ENCODE measurements at places on chromosomes 12 and 14. TPM values are rescaled to one million over a fixed set of nuclear protein-coding genes. Genes with fewer than 3 reads are reported as not detected.

DNA sequence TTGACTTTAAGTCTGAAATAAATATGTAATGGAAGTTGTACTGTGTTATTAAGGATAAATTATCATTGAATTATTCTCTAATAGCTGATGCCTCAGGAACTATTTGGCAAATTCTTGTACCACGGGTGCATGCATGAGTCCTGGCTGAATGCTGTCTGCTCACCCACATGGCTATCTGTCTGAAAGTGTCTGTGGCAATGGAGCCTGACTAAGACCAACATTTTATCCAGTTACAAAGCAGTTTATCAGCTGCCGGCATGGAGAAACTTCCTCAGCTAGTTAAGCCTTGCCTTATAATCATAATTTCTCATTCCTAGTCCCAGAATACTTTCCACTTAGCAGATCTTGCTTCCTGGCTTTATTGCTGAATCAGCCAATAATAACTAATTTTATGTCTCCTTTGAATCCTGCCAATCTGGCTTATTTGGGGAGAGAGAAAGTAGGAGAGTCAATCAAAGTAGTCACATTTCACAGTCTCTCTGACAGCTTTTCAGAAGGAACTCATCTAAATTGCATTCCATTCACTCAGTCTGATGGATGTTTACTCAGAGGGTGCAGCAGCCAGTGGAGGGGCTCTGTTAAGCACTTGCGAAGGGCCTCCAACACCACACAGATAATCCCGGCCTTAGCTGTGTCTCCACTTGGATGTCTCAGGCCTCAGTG is 280.6 kb upstream of the CLEC14A start:
- no peaks in the 10 kb centered on the region for H3K27me3 ChIP-seq
- H3K27ac ChIP-seq: no peak overlapping the region
- H3K4me3 ChIP-seq: no peak overlapping the region
- H3K4me1 ChIP-seq: no peaks in the 10 kb centered on the region
- H3K36me3 ChIP-seq: no peaks in the 10 kb centered on the region

GRCh38 chr14:24197056-24197450 is 1.8 kb upstream of the TM9SF1 start:
- no peak overlapping the region for H3K4me3 ChIP-seq
- H3K4me1 ChIP-seq: peaks cover 13% of the 10 kb centered on the region
- DNase-seq: no peak
- H3K36me3 ChIP-seq: no peaks in the 10 kb centered on the region
- peak overlapping the region; percentile 99 for H3K27ac ChIP-seq

DNA sequence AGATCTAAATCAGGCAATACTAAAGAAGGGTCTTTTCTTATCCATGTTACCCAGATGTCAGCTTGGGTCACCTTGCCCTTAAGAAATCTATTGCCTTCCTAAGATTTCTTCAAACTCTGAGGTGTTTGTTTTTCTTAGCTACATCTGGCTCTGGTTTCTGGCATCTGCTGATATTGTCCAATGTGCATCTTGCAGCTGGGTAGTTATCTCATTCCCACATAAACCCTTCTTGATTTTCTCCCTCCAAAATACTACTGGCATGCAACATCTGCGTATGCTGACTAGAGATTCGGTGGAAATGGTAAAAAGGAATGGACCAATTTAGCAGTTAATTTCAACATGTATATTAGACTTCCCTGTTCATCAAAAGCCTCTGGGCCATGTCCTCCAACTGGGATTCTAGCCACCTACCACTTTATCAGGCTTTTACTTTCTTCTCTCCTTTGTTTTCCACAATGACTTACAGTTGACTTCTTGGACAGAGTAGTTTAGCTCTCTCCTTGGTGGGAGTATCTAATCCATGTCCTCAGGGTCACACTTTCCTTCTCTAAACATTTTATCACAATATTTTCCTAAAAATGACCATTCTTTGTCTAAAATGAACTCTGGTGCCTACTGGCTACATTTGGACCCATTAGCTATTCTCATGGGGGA is 324.8 kb upstream of the FAR2 start:
- H3K27me3 ChIP-seq: no peaks in the 10 kb centered on the region
- H3K36me3 ChIP-seq: no peaks in the 10 kb centered on the region
- no peak overlapping the region for H3K4me3 ChIP-seq
- no peak overlapping the region for H3K27ac ChIP-seq
- no peaks in the 10 kb centered on the region for H3K4me1 ChIP-seq

The LBHD2 gene
- total RNA-seq: not detected

DNA sequence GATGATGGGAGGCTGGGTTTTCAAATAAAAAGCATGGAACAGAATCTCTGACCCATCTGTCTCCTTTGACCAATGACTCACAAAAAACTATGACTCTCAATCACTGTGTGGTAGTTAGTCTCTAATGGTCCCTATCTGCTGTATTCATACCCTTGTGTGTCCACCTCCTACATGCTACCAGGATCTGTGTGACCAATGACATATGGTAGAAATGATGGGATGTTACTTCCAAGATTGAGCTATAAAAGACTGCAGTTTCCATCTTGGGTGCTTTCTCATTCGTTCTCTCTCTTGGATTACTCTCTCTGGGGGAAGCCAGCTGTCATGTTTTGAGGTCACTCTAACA is 144.7 kb upstream of the BTG1 start:
- no peak overlapping the region for H3K4me3 ChIP-seq
- peaks cover 1% of the 10 kb centered on the region for H3K4me1 ChIP-seq
- no peaks in the 10 kb centered on the region for H3K27me3 ChIP-seq
- no peak overlapping the region for H3K27ac ChIP-seq

DNA sequence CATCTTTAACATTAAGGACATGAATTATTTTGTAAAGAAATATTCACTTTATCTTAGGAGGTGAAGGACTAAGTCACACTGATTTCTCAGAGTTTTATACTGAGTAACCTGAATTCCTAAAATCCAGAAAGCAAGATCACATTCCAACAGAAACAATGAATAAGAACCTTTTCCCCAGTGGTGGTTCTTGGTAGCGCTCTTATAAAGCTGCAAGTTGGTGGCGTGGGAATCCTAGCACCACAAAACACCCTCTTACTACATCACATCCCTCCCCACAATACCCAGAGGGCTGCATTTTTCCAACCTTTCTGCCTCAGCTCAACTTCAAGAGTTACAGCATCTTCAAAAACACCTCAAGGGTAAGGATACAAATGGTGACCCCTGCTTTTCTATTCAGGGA is 44.0 kb upstream of the SMUG1 start:
- H3K27ac ChIP-seq: no peak overlapping the region
- H3K36me3 ChIP-seq: no peaks in the 10 kb centered on the region
- H3K4me3 ChIP-seq: no peak overlapping the region
- no peaks in the 10 kb centered on the region for H3K4me1 ChIP-seq

DNA sequence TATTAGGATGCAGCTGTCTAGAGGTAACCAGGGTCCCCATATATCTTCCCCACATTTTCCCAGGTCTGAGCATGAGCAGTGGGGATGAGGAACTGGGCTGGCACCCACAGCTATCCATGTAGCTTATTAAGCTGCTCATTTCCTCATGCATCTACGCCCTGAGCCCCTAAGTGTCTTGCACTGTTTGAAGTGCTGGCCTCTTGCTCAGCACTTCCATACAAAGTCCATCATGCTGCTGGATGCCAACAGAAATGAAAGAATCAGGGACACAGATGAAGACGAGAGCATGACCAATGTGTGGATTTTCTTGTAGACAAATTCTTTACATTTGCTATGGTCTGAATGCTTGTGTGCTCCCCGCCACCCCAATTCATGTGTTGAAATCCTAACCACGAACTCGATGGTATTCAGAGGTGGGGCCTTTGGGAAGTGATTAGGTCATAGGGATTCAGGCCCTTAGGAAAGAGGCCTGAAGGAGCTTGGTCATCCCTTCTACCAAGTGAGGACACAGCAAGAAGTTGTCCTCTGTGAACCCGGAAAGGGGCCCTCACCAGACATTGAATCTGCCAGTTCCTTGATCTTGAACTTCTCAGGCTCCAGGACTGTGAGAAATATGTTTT is 54.5 kb downstream of the C12orf75 start:
- H3K27me3 ChIP-seq: no peaks in the 10 kb centered on the region
- H3K4me3 ChIP-seq: no peak overlapping the region

DNA sequence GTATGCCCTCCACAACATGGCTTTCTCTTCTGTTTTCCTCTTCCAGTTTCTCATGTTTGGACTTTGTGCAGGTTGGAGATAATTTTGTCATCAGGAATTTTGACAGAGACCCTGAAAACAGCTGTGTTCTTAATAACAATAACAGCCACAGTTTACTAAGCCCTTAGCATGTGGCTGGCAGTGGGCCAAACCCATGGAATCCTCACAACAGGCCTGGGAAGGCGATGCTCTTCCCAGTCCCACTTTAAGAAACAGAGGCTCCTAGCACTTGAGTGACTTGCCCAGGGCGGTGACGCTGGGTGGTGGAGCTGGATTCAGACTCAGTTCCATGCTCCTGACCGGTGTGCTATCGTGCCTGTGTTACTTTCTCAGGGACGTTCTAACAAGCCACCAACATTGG is 20.1 kb upstream of the PLEKHG3 start:
- H3K4me3 ChIP-seq: no peak overlapping the region
- H3K4me1 ChIP-seq: peaks cover 47% of the 10 kb centered on the region
- no peaks in the 10 kb centered on the region for H3K27me3 ChIP-seq

DNA sequence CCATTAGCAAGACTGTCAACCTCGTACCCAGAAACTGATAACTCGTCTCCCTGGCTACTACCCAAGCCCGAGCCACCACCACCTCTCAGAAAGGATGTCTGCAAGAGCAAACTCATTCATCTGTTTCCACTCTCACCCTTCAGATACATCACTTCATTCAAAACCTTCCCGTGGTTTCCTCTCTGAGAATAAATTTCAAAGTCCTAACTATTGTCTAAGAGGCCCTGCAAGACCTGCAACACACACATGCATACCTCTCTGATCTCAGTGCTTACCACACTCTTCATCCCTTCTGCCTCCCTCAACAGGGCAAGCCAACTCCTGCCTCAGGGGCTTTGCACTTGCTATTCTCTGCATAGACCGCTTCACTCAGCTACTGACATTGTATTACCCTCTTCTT is 40.6 kb downstream of the PPP1R13B start:
- H3K4me3 ChIP-seq: no peak overlapping the region
- DNase-seq: no peak
- no peaks in the 10 kb centered on the region for H3K27me3 ChIP-seq
- no peaks in the 10 kb centered on the region for H3K36me3 ChIP-seq
- H3K27ac ChIP-seq: no peak overlapping the region

GRCh38 chr14:104885031-104885972 is 20.2 kb downstream of the CEP170B start:
- H3K27me3 ChIP-seq: no peaks in the 10 kb centered on the region
- no peak overlapping the region for H3K27ac ChIP-seq
- no peak overlapping the region for H3K4me3 ChIP-seq

- no peaks in the 10 kb centered on the region for H3K27me3 ChIP-seq
- H3K4me3 ChIP-seq: no peak overlapping the region
- H3K27ac ChIP-seq: no peak overlapping the region
- no peak for DNase-seq
- H3K4me1 ChIP-seq: no peaks in the 10 kb centered on the region
- H3K36me3 ChIP-seq: no peaks in the 10 kb centered on the region
Observed at GRCh38 chr12:6016756-6017155, 71.7 kb upstream of the ANO2 start.

The CTDSP2 gene
- total RNA-seq: 96.8 TPM

DNA sequence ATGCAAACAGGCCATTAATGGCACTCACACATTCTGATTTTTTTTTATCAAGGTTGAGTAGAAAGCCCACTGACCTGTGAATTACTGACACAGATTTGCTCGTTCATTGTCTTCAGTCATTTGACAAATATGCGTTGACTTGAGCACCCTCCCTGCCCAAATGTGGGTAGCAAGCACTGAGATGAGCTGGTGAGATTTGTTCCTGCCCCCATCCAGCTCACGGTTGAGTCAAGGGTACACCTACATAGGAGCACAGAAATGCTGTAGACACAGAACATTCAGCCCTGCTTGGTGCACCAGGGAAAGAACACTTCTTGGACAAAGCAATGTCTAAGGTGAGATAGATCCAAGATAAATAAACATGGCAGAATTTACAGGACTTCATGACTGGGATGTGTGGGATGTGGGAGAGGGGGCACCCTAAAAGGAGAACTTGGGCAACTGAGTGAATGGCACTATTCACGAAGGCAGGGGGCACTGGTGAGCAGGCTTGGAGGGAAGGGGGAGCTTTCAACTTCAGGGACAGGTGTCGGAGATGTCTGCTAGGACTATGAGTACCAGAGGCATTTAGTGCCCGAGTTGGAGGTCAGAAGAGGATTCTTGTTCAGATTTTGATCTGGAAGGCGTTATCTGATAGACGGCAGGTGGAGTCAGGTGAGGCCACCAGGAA is 213.4 kb downstream of the VRK1 start:
- no peak overlapping the region for H3K27ac ChIP-seq
- H3K4me1 ChIP-seq: no peaks in the 10 kb centered on the region
- DNase-seq: no peak
- H3K27me3 ChIP-seq: no peaks in the 10 kb centered on the region

GRCh38 chr12:113479590-113480335 is 8.1 kb upstream of the LHX5 start:
- H3K27me3 ChIP-seq: peaks cover 89% of the 10 kb centered on the region
- H3K36me3 ChIP-seq: no peaks in the 10 kb centered on the region
- no peaks in the 10 kb centered on the region for H3K4me1 ChIP-seq
- H3K27ac ChIP-seq: no peak overlapping the region

The FITM1 gene
- total RNA-seq: 1.0 TPM

GRCh38 chr14:80978403-80978802 is 23.0 kb downstream of the TSHR start:
- H3K27ac ChIP-seq: no peak overlapping the region
- no peak for DNase-seq
- H3K36me3 ChIP-seq: no peaks in the 10 kb centered on the region
- no peak overlapping the region for H3K4me3 ChIP-seq
- no peaks in the 10 kb centered on the region for H3K27me3 ChIP-seq

- H3K27me3 ChIP-seq: no peaks in the 10 kb centered on the region
- no peak overlapping the region for H3K4me3 ChIP-seq
- no peak overlapping the region for H3K27ac ChIP-seq
- H3K36me3 ChIP-seq: no peaks in the 10 kb centered on the region
Observed at GRCh38 chr14:77924141-77924948, 124.4 kb downstream of the ADCK1 start.

GRCh38 chr12:20220339-20220738 is 148.0 kb upstream of the PDE3A start:
- H3K27ac ChIP-seq: no peak overlapping the region
- no peak overlapping the region for H3K4me3 ChIP-seq
- no peaks in the 10 kb centered on the region for H3K36me3 ChIP-seq
- no peaks in the 10 kb centered on the region for H3K27me3 ChIP-seq
- DNase-seq: peak; percentile 5

DNA sequence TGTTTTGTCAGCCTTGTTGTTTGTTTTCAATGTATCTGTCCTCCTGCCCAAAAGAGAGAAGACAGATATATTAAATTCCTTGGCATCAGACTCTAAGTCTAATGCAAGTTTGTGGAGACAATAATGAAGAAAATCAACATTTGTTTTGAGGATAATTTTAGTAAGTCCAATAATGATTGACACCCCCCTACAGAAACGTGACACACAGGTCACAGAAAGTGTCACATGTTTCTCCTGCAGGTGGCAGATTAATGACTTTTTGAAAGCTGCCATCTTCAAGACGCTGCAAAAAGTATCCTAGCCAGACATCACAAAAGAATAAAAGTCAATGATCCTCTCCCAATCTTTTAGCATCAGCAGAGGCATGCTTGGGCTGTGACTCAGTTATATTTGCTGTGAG is 378.8 kb upstream of the TMPO start:
- H3K27me3 ChIP-seq: no peaks in the 10 kb centered on the region
- H3K36me3 ChIP-seq: no peaks in the 10 kb centered on the region
- H3K4me3 ChIP-seq: no peak overlapping the region

The KRT3 gene
- total RNA-seq: not detected

The JDP2 gene
- total RNA-seq: 89.0 TPM
